ENCODE measurements at places on chromosomes 5 and 9. TPM values are rescaled to one million over a fixed set of nuclear protein-coding genes. Genes with fewer than 3 reads are reported as not detected.

TRAF2 gene
- total RNA-seq = 47.8 TPM

GLRA1 gene
- not detected for total RNA-seq

EFCAB9 gene
- total RNA-seq = not detected

FGF10 gene
- total RNA-seq = not detected

MEF2C gene
- 6.5 TPM for total RNA-seq

GNAQ gene
- total RNA-seq = 34.1 TPM

FSTL4 gene
- total RNA-seq = 0.71 TPM

PCDHB14 gene
- total RNA-seq = 6.3 TPM

SLC36A3 gene
- not detected for total RNA-seq

CCDC152 gene
- 16.3 TPM for total RNA-seq

LVRN gene
- 0.14 TPM for total RNA-seq

CCNO gene
- total RNA-seq = 12.5 TPM

DNA sequence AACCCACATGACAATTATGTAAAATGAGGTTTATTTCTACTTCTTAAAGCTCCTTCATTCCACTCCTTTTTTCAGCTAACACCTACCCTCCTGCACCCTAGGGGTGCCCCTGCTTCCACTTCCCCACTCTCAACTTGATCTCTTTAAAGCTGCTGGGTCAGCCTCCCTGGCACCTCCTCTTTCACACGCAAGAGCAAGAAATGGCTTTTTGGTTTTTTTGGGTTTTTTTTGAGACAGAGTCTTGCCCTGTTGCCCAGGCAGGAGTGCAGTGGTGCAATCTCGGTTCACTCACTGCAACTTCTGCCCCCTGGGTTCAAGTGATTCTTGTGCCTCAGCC lies 64.4 kb downstream of the SUSD1 start:
- no peak for DNase-seq

- DNase-seq = no peak
Observed at GRCh38 chr9:106915851-106916250, 52.9 kb downstream of the ZNF462 start.

GRCh38 chr5:114223866-114224265 lies 138.0 kb upstream of the KCNN2 start:
- peak; percentile 15 for DNase-seq
